ENCODE measurements at places on chromosomes 7 and 10.

DNA sequence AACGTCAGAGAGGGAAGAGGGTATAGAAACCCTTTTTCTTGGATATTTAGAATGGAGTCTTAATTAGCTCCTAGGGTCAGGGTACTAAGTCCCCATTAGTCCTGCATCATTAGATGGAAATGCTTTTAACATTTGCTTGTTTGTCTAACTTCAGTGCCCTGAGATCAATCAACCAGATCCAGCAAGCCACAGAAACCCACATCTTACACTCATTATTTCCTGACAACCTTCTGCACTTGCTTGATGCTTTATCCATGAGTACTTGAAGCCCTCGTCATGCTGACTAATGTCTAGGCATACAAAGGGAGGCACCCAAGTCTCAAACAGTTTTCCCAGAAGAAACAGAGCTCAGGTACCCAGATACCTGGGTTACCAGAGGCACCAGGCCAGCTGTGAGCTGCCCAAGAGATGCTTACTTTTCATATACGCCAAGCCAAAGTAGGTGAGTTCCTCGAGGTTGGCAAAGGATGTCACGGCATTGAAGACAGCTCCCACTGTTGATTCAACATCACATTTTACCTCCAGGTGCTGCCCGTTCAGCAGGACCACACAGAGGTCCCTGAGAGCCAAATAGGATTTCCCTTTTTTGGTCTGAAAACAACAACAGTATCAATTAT is 42.7 kb downstream of the FRMPD2 start:
- DNase-seq: no peak

DNA sequence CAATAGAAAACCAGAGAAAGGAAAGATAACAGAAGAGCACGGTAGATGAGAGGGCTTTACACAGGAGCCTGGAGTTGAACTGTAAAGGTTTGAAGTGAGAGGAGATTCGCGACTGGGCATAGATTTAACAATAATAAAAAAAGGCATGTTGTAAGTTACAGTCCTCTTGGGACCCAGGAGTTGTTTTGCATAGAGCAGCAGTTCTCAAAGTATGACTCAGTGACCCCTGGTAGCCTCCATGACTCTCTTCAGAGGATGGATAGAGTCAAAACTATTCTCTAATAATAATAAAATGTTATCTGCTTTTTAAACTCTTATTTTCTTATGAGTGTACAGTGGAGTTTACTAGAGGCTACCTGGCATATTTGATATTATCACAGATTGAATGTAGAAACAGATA is 262.3 kb downstream of the SORCS3 start:
- no peak for DNase-seq

DNA sequence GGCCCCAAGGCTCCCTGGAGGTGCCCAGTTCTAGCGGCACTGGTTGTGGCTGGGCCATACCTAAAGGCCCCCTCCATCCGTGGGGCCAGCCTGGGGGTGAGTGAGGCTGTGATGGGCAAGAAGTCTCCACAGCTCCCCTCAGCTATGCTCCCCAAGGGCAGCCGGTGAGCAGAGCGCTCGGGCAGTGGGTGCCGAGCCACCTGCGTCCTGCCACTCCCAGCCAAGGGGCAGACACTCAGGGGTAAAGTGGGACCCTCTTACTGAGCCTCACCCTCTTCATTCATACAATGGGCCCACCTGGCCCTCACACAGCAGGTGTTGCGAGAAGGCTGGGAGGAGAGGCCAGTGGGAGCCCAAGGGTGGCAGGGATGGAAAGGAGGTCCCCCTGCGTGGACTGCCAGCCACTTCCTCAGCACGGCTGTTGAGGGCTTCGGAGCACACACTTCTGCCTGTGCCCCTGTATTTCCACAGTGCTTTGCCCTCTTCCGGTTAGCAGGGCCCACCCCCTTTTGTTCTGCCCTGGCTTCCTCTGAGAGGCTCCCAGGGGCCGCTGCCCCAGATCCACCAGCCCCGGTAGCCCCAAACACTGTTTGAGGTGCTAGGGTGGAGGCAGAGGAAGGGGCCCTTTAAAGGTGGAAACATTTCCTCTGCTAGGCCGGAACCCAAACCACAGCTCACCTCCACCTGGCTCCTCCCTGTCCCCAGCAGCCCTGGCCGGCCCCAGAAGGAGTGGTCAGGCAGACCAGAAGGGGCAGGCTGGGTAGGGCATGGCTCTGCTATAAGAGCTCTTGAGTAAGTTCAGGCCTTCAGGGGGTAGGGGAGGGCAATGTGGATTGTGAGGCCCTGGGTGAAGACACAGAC is 16.4 kb upstream of the C10orf105 start:
- DNase-seq: no peak

DNA sequence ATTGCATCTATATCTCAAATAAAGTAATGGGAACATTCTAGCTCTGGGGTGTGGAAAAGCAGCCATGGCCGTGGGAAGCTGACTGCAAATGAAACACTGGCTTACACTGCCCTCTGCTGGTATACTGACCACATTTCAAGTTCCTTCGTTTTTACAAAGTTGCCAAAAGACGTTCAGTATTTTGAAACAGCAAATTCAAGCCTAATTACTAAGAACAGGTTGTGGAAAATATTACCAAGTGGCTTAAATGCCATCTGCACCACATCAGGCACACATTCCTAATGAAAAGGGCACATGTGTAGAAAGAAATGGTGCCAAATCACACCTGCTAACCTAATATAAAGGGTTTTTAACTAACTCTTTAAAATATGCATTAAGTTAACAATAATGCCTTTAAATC is 83.9 kb downstream of the JAZF1 start:
- DNase-seq: no peak

DNA sequence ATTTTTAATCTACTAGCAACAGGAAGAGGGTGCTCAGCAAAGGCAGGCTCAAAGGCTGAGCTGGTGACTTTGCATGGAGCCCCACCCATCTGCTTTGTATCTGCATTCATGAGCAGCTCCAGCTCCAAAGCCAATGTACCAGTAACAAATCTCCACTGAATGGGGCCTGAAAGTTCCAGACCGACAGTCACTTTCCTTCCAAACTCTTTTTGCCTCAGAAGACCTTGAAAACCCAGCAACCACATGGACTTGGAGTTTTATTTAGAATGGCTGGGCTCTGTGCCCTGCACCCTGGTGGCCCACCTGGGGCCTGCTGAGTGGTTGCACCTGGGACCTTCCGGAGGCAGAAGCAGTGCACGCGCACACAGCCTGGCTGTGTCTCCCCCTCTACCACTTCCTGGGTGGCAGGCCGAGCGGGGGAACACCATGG is 195.0 kb upstream of the PLXNA4 start:
- DNase-seq: no peak

Data from activated B cell treated with CpG ODN at 0.5 μM for 24 hours (primary cell).